ENCODE measurements at places on chromosomes 4 and X.
A peak's percentile ranks its signal among the peaks of the same experiment; 100 is the strongest.

GRCh38 chrX:105266456-105266855 is 46.0 kb upstream of the TEX13A start:
- DNase-seq: no peak

- peak; percentile 51 for DNase-seq
Observed at GRCh38 chrX:39772057-39772832, 325.5 kb downstream of the BCOR start.

GRCh38 chr4:72365016-72365415 is 204.0 kb downstream of the ADAMTS3 start:
- no peak for DNase-seq

DNA sequence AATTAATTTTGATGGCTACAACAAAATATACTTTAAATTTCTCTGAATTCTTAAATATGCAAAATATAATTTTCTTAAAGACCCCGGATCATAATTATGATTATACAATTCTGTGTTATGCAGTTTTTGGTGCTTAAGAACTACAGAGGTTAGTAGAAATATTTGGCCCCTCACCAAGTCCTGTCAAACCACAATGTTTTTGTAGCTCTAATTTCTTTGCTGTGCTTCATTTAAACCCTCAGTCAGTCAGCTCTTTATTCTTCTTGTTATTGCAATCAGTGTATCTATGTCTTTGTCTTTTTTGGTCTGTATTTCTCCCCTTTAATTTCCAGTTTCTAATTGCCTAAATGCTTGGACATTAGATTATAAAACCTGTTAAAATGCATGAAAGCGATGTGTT is 186.1 kb downstream of the CAMK2D start:
- DNase-seq: no peak

GRCh38 chr4:76301068-76301774 is 5.3 kb upstream of the STBD1 start:
- DNase-seq: no peak

DNA sequence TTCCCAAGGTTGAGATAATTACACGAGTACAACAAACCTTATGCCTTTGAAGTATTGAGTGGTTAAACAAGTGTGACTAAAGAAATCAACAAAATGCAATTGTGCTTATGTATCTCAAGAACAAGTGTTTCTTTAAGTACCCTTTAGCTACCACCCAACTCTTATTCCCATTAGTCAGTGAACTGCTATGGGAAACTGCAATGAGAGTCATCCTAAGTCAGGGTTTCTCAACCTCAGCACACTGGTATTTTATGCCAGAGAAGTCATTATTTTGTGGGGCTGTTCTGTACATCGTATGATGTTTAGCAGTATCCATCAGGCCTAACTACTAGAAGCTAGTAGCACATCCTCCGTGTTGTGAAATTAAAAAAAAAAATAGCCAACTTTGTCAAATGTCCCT is 549.1 kb upstream of the BOD1L1 start:
- no peak for DNase-seq

GRCh38 chrX:23369027-23369426 is 34.4 kb downstream of the PTCHD1 start:
- no peak for DNase-seq

DNA sequence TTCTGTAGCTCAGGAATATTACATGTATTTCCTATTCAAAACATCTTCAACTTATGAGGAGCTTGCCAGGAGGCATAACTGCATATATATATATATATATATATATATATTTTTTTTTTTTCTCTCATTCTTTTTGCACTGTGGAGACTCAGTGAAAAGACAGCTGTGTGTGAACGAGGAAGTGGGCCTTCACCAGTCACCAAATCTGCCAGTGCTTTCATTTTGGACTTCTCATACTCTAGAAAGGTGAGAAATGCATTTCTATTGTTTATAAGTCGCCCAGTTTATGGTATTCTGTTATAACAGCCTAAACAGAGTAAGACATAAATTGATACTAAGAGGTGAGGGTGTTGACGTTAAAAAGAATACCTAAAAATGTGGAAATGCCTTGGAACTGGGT is 710.6 kb downstream of the TRAM1L1 start:
- DNase-seq: no peak

- DNase-seq: no peak
Observed at GRCh38 chr4:153081693-153082092, 122.5 kb upstream of the TRIM2 start.
